ENCODE measurements at places on chromosomes 13 and 19.

GRCh38 chr13:65789815-65790214 lies 1440.3 kb downstream of the PCDH9 start:
- peak; percentile 17 for DNase-seq

- no peak for DNase-seq
Measured at GRCh38 chr19:17076543-17076991, 990 bp downstream of the MYO9B start.

DNA sequence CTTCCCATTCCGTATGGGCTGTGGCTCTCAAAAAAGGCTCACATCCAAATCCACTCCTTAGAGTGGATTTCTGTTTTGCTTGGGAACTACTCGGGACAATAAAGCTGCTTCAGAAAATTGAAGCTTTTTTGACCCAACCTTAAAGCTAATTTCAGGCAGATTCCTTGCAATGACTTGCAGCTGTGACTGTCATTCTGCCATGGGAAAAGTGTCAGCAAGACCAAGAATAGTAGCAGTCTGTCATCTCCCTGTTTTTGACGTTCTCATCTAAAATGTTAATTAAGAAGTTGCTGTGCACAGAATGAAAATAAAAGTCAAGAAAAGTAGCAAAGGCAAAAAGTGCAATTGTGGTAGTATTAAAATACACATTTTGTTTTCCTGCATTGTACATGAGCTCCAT lies 304.7 kb downstream of the COG6 start:
- no peak for DNase-seq

GRCh38 chr19:44072543-44073401 lies 813 bp downstream of the ZNF284 start:
- no peak for DNase-seq

Data from fibroblast of upper back skin (primary cell).